ENCODE measurements at places on chromosomes 5 and 9.

- DNase-seq: no peak
These were observed 17.3 kb upstream of the BICD2 start for GRCh38 chr9:92781899-92782298.

- no peak for DNase-seq
These were observed 321.3 kb upstream of the GRAMD2B start for GRCh38 chr5:126101901-126102300.

DNA sequence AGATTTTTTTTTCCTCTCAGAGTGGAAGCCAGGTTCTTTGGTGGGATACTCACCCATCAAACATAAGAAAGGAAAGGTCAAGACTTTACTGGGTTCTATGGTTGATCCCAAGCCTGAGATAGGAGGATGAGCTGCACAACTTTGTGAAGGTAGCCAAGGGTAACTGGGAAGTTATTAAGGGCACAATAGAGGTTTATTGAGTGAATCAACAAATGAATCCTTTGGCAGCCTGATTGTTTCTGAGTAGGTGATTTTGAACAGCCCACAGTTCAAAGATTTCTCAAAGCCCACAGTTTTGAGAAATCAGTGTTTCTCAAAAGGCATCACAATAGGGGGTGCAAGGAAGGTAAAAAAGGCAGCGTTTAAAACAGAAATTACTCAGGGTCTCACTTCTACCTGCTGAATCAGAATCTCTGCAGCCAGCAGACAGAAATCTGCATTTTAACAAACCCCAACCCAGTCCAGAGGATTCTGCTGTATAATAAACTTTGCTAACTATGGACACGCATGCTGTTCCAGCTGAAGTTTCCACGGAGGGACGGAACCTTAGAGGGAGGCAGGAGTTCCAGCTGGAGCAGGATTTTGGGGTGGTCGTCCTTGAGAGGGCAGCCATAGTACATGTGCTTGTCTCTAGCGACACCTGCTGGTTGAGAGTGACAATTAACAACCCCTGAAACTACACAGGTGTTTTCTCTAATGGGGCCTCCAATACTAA is 32.7 kb upstream of the FSD1L start:
- peak; percentile 33 for DNase-seq

- no peak for DNase-seq
These were observed 12.2 kb upstream of the SMIM32 start for GRCh38 chr5:136205061-136205702.

DNA sequence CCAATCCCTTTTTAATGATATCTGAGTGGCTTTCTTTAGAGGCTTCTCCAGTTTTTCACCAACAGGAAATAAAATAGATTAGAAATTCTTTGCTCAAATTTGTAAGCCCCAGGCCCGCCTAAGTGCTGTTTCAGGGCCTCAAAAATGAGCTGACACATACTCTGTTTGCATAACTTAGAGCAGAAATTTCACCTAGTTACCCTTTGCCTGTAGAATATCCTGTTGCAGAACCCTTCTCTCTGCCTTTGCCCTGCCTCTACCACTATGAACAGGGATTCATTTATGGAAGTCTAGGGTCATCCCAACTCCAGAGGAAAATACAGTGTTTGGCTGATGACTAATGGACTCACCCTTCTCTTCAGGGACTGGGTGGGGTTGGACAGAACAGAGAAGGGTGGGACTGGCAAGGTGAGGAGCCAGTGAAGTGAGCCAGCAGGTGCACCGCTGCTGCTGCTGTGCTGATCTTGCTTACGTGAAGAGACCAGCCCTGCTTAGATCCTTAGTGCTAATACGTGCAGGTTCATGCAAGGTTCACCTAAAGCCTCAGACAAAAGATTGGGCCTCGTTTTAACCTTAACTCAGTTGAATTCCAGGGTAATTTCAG is 22.8 kb downstream of the OSTF1 start:
- no peak for DNase-seq

GRCh38 chr9:136418182-136419091 is 8.0 kb downstream of the PMPCA start:
- no peak for DNase-seq

DNA sequence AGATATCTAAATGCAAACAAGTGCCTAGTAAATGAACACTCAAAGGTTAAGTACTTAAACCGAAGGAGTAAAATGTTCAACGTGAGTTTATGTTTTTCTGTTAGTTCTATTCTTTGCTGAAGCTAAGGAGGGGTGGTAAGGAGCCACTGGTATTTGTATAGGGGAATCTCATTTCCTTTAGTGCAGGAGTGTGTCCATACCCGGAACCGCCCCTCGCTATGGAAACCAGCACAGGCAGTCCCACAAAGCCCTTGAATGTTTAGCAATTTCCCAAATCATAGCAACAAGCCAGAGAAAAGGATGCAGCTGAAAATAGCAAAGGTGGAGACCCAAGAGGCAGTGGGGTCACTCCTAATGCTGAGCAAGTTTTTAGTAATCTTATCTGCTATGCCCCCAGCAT is 78.8 kb upstream of the STK32A start:
- DNase-seq: no peak
